ENCODE measurements at places on chromosomes 1 and 21.

GRCh38 chr1:11283151-11283550 lies 10.2 kb downstream of the UBIAD1 start:
- no peak for DNase-seq

GRCh38 chr1:179938752-179939151 lies 15.9 kb upstream of the CEP350 start:
- DNase-seq, result no peak

- DNase-seq, result no peak
Measured at GRCh38 chr1:53367503-53368313, 39.8 kb upstream of the LRP8 start.

- no peak for DNase-seq
Measured at GRCh38 chr1:64523413-64524337, 53.7 kb downstream of the CACHD1 start.

DNA sequence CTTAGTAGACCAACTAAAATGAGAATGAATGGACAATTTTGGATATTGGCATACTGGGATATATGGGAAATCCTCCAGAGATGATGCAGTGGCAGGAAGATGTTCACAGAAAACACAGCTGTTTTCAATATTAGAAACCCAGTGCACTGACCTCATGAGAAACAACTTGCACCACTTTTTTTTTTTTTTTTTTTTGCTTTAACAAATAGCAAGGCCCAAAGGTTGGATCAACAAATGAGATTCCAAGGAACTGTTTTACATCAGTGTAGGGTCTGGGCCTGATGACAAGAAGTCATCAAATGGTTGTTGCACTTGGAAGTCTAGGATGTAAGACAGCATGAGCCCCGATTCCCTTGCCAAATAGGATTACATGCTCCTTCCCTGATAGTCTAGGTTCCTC lies 110.7 kb downstream of the SLC25A24 start:
- DNase-seq, result no peak

GRCh38 chr1:100390531-100390930 lies 38.2 kb downstream of the CDC14A start:
- no peak for DNase-seq
